Stimulated activated CD4-positive, alpha-beta T cell treated with anti-CD3 and anti-CD28 coated beads, Interleukin-2, amount 100 ng/mL, for 4 hours (primary cell): ENCODE measurements at places on chromosomes 5 and 9.

DNA sequence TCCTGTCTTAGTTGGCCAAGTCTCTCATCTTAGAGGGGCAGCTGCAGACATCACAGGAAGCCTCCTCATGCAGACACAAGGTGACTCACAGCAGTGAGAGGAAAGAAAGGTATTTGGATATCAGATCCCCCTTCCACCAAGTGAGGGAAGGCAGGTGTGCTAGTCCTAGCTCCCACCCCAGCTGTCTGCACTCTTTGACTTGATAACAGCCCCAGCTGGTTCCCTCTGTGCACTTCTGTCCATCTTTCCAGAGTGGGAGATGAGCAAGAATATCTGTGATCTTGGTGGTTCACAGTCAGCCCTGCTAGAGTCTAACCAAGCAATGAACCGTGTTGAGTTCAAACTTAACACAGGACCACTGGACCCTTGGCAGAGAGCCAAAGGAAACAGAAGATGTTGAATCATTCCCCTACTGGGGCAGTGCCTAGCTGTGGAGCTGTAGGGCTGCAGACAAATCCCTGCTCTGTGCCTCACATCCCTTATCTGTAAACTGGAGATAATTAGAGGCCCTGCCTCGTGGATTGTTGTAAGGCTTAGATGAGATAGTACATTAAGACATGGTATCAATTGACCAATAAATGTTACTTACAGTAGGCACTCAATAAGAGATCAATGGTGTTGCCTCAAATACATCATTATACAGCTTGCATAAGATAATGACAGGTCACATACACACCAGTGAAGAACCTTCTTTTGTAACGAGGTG, 39.1 kb downstream of the SH3RF2 start:
- DNase-seq: no peak

DNA sequence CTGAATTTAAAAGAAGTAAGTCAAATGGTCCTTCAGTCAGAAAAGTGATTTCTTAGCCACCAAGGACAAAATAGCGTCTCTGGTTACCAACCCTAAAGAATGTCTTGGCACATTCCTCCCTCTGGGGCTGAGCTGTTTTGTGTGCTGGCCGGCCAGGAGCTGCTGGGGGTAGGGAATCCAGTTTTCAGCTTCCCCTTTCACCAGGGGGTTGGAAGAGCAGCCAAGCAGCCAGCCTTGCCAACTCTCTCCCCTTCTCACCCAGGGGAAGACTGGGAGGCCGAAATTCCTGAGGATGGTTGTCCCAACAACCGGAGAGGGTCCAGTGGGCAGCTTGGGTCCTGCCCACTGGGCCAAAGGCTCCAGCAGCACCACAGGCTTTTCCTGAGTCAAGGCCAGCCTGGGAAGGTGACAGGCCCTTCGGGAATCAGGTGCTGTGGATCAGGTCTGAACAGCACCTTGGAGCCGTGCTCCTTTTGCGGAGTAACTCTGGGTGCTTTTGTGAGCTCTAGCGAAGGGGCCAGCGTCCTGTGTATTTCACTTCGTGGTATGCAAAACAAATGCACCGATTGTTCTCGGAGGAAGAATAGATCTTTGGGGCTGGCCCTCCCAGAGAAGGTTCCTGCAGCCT, 4.2 kb downstream of the WWC1 start:
- no peak for DNase-seq

GRCh38 chr5:135262364-135262763, 136.7 kb downstream of the MACROH2A1 start:
- DNase-seq: no peak

- DNase-seq: no peak
Measured at GRCh38 chr5:59673438-59674058, 220.0 kb downstream of the PDE4D start.

GRCh38 chr9:123769719-123770118, 160.2 kb downstream of the DENND1A start:
- no peak for DNase-seq

DNA sequence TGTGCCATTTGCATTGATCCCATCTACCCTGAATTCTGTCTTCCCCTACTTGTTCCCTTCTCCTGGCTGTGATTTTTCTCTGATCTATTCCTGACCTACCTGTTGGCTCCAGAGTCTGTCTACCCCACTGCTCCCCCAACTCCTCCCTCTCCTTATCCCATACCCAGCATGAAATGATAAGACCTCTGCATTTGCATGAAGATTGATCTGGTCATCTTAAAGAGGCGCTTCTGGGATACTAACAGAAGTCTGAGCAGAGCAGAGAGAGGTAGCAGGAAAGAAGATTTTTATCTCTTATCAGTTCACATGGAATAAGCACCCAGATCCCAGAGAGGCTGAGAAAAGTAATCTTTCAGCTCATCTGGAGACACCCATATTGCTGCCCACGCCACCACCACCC, 18.3 kb upstream of the GLIPR2 start:
- DNase-seq: no peak

GRCh38 chr5:22495016-22495720, 358.0 kb downstream of the CDH12 start:
- DNase-seq: no peak

DNA sequence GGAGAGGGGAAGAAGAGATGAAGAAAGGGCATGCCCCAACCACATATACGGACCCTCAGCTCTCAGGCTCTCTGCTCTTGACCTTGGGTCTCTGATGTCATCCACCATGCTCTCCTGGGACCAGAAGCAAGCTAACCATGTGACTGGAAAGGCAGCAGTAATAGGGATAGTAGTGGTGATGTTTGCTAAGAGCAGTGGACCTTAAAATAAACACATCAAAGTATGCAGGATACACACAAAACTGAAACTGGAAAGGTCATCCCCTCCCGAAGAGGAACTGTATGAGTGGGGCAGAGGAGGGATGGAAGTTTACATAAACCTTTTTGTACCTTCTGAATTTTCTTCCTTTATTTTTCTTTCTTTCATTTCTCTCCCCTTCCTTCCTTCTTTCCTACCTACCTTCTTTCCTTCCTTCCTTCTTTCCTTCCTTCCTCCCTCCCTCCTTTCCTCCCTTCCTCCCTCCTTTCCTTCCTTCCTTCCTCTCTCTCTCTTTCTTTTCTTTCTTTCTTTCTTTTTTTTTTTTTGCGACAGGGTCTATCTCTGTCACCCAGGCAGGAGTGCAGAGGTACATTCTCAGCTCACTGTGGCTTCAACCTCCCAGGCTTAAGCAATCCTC, 8.1 kb upstream of the PTPN3 start:
- no peak for DNase-seq

GRCh38 chr5:89449392-89450148, 566.6 kb upstream of the MEF2C start:
- no peak for DNase-seq

- no peak for DNase-seq
Measured at GRCh38 chr9:117156144-117156688, 258.6 kb downstream of the ASTN2 start.

DNA sequence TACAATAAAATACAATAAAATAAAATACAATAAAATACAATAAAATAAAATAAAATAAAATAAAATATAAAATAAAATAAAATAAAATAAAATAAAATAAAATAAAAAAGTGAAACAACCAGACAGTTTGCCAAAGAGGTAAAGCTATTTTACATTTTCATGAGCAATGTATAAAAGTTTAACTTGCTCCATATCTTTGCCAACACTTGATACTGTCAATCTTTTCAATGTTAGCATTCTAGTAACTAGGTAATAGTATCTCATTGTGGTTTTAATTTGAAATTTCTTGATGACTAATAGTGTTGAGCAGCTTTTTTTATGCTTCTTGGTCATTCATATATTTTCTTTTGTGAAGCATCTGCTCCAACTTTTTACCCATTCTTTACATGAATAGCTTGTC, 17.3 kb downstream of the TTC33 start:
- no peak for DNase-seq

GRCh38 chr5:132674671-132675506, 1.1 kb downstream of the IL4 start:
- DNase-seq: no peak

GRCh38 chr5:50415912-50416311, 25.2 kb downstream of the EMB start:
- DNase-seq: no peak

- no peak for DNase-seq
Measured at GRCh38 chr9:19145881-19146280, 18.6 kb upstream of the PLIN2 start.

DNA sequence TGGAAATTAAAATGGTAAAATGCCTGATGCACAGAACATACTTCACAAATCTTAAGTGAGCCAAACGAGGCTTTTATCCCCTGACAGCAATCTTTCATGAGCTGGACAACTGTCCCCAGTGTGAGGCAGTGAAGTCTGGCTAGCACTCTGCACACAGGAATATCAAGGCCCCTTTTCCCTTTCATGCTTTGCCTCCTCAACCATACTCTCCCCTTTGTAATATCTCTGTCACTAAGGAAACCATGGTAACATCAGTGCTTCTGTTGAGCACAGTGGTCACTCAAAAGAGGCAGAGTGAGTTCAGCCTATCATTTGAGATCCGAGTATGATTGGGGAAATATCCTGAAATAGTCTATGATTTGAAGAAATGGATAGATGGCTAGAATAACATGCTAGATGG, 318.3 kb downstream of the ENC1 start:
- DNase-seq: no peak

DNA sequence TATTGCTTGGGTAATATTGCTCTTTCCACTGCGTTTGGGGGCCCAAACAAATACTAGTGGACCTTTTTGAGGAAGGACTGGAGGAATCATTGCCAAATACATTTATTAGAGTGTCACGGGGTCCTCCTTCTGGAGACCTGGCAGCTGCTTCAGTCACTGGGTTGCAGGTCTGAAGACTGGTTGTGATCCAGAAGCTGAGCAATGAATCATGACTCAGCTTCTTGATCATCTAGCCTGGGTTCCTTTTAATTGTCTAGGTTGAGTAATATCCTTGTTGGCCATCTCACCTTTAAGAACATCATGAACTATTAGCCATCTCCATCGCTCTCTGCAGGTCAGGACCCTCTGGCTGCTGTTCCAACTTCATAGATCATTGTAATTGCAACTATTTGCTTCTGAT, 15.4 kb upstream of the UBAP1 start:
- no peak for DNase-seq

- DNase-seq: no peak
Measured at GRCh38 chr5:149040421-149040820, 22.4 kb downstream of the SH3TC2 start.

- no peak for DNase-seq
Measured at GRCh38 chr5:52988335-52989024, 672 bp upstream of the ITGA2 start.

- DNase-seq: no peak
Measured at GRCh38 chr9:27542508-27542907, 12.9 kb upstream of the MOB3B start.

DNA sequence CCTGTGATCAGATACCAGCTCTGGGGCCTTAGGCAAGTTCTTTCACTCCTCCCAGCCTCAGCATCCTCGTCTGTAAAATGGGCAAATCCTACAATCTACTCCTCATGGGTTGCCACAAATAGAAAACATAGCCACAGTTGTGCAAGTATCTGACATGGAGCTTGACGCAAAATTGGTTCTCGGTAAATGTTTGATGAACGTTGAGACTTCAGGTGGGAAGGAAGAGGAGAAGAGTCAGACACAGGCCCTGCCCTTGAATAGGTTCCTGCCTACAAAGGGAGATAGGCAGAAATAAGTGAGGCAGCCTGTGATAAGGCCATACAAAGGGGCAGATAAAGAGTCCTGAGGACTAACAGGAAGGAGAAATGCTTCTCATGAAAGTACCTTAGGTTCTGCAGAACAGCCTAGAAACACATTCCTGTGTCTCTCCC, 26.1 kb upstream of the CPEB4 start:
- no peak for DNase-seq
